NCI-H2029 treated with DMSO at 0.1 percent for 48 hours (cell line): ENCODE measurements at places on chromosomes 16 and 17.

GRCh38 chr16:2494616-2495015 is 19.1 kb upstream of the ATP6V0C start:
- no peak for DNase-seq

DNA sequence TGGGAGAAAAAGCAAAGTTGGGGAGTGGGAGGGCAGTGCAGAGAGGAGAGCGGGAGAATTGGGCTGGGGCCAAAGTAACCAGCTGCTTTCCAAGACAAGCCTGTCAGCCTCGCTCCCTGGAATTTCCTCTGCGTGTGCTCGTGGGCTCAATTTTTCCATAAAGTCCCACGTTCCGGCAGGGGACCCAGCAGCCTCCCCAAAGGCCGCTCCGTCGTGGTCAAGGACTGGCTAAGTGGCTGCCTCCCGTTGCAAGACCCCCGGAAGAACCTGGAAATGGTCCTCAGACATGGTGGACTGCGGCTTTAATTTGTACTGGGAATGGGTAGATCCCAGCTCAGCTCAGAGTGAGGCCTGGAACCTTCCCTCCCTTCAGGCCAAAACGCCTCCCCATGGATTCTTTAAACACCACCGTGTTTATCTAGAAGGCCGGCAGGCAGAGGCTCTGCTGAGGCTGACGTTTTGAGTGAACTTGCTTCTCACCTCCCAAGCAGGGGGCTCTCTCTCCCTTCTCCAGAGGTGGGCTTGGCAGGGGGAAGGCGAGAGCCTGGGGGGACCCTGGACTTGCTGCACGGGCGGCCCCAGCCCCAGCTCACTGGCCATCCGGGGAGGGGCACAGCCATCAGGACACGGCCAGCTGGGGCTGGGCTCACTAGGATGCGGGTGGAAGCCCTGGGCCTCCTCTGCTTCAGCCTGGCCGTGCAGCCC is 190.0 kb downstream of the C16orf95 start:
- DNase-seq = no peak

DNA sequence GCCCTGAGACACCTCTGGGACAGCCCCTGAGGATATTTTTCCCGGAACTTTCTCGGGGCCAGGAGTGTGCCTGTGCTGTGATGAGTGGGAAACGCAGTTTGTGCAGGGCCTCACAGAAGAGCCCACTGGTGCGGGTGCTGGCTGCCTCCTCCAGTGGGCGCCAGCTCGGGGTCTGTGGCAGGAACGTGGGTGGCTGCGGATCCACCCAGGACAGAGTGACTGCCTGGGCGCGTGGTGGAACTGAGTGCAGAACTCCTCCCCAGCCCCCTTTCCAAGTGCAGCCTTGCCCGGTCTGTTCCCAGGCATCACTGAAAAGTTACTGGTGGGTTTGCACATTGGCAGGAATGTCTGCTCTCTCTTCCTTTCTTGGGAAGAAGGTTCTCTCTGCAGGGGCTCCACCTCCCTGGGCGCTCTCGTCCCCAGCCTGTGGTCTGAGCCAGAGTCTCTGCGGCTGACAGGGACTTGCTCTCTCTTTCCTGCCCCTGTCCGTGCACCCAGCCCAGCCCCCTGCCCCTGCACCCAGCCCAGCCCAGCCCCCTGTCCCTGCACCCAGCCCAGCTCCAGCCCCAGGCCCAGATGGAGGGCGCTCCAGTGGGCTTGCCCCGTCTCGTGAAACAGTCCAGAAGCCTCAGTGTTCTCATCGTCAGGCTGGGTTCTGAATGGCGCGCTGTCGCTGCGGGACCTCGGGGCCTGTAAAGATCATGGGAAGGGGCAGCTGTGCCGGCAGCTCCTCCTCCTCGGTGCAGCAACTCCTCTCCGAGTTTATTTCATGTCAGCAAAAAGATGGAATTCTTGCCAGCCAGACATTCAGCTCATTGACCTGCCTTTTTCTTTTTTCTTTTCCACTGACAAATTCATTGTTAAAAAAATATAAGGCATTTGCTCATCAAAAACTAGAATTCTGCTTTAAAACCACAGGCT is 117.5 kb downstream of the BANP start:
- DNase-seq = no peak

GRCh38 chr17:78112518-78113471 is 15.8 kb downstream of the TMC6 start:
- peak; percentile 9 for DNase-seq

GRCh38 chr17:78623541-78623940 is 46.3 kb upstream of the DNAH17 start:
- no peak for DNase-seq

DNA sequence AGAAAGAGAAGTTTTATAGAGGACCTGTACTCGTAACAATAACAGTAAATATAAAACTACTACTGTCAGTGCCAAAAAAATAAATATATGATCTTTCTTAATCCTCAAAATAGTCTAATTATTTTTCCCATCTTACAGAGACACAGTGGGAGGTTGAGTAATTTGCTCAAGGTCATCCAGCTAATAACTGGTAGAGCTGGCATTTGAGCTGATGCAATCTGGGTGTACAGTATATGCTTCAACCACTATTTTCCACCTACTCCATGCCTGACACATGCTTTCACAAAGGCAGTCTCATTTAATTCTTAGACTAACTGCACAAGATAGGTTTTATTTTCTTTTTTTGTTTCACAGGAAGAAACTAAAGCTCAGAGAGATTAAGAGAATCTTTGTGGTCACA is 33.6 kb downstream of the PIGL start:
- DNase-seq = no peak

DNA sequence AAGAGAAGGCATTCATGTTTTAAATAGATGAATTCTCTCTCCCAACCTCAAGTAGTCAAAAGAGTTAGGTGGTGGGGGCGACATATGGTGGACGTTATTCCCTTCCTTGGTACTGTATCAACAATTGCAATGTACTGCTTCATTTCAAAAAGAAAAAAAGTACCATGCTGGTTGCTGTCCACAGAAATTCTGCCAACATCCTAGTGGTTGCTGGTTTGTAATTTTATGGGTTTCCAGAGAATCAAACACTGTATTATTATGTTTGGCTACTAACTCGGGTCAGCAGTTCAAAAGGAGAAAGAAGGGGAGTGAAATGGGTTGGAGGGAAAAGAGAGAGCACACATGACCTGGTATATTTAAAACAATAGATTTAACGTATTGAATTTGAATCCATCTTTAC is 61.1 kb upstream of the KCNJ16 start:
- no peak for DNase-seq

DNA sequence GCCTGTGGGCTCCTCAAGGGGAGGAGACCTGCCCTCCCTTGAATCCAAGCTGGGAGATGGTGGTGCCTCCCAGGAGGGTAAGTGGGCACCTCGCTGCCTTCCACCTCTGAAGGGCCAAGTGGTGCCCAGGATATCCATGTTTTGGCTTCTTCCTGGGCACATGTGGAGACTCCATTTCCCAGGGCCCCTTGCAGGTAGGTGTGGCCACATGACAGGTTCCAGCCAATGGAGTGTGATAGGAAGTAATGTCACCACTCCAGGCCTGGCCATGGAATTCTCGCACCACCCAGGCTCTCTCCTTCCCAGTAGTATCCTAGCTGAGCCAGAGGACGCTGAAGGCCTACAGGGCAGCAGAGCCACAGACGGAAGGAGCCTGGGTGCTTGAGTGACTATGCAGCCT is 17.6 kb upstream of the PEMT start:
- no peak for DNase-seq

DNA sequence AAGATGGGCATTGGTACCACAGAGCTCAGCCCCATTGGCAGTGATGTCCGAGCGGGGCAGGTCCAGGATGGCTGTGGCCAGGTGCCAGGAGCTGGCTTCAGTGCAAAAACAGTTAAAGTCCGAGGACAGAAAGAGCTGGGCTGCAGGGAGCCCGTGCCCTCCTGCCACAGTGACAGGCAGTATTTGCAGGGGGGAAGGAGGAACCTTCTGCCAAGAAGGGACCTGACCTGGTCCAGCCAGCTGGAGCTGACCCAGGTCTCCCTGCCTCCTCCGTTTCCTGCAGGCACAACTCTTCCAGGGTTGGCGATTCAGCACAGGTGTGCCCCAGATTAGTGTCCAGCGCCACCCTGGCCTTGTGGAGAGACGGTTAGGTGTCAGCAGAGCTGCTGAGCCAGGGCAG is 199.0 kb downstream of the ENGASE start:
- no peak for DNase-seq

DNA sequence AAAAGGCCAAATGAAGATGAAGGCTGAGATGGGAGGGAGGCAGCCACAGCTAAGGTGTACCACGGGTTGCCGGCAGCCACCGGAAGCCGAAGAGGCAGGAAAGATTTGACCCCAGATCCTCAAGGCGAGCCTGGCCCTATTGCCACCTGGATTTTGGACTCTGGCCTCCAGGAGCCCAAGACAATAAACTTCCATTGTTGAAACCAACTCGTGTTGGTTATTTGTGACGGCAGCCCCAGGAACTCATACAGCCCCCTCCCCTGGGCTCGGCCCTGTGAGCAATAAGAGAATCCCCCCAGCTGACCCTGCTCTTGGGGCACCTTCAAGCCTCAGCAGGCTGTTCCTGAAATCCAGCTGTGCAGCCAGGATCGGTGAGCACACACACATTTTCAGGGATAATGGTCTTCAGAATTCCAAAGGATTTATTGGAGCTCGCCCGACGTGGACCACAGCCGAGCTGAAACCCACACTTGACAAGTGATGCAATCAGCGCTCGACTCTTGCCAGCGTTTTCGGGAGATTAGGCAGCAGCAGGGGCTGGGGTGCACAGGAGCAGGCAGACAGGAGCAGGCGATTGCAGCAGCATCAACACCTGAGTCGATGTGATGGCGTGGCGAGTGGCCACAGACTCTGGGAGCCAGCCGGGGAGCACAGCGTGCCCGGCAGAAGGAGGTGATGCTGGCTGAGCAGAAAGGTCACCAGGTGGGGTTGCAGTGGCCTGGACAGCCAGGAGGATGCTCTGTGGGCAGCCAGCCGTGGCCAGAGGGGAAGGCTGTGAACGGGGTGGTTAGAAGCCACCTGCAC is 22.4 kb upstream of the CBX4 start:
- DNase-seq = no peak

DNA sequence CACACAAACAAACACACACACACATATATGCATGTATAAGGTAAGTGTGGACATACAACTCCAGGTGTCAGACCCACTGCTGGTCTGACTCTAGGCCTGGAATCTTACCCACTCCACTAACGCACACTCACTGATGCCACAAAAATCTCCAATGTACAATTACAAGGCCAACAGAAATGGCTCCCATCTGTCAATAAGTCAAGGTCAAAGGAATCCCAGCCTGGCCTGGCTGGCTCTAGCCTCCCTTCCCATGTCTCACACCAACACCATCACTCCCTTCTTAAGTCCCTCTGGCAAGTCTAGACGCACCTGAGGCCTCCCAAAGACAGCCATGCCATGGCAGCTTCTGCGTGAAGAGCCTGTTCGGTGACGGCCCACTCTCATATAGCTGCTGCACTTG is 99.2 kb upstream of the CDYL2 start:
- DNase-seq = no peak

DNA sequence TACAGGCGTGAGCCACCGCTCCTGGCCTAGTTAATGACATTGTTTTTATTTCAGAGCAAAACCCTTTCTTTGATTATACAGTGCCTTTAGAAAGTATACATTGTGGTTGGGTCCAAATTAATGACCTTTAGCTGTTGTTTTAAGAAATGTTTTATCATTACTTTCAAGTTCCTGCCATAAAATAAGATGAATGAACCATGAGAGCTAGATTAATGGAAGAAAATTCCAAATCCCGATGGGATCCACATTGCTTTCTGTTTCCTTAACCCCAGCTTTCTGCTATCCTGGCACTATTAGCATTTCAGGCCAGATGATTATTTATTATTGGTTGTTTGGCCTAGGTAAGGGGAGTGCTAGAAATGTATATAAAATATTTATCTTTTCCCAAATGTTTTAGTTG is 131.7 kb downstream of the ABCC1 start:
- DNase-seq = no peak

DNA sequence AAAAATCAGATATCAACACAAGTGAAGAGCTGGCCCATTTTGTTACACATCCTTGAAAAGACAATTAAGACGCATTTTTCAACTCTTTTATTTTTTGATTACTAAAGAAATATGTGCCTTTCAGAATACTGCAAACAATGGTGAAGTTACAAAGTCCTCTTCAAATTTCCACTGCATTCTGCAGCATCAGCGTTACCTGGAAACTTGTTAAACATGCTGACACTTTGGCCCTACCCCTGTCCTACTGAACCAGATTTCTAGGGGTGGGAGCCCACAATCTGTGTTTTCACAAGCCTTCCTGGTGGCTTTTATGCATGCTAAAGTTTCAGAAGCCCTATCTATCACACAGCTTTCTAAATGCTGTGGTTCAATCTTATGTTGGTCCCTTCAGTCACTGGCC is 4.5 kb upstream of the CCL14 start:
- no peak for DNase-seq

DNA sequence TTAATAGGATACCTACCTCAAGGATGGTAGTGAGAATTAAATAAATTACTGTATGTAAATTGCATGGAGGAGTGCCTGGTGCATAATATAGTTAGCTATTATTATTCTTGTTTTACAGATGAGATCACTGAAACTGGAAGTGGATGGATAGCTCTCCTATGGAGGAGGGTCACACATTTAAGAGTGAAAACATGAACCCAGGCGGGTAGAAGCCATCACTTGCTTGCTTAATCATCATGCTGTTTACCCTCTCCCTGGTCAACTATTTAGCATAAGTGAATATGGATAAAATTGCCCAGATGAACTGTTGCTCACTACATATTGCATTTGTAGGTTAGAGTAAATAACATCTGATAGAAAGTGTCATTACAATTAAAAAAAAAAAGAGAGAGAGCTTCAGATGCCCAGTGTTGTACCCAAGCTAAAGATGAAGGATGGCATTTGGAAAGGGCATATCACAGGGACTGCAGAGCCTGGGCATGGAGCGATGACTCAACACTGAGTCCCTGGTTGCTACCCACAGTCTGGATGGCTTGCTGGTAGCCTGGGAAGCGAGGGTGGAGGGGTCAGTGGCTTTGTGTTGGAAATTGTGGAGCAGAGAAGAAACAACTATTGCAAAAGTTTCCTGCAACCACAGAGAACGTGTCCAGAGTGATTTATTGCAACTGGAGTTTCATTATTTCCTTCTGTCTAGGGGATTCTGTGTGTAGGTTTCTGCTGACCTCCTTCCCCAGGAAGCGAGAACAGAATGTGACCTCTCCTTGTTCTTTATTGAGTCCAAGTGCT is 414.4 kb downstream of the SHISA9 start:
- DNase-seq = no peak

- DNase-seq = no peak
Observed at GRCh38 chr17:17176341-17176740, 29.8 kb downstream of the PLD6 start.

DNA sequence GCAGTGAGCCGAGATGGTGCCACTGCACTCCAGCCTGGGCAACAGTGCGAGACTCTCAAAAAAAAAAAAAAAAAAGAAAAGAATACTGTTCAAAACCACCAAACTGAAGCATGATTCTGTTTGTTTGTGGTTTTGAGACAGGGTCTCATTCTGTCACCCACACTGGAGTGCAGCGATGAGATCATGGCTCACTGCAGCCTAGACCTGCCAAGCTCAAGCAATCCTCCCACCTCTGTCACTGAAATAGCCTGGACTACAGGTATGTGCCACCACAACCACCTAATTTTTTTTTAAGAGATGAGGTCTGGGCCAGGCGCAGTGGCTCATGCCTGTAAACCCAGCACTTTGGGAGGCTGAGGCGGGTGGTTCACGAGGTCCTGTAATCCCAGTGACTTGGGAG is 4.3 kb downstream of the SUMO2 start:
- no peak for DNase-seq
